ENCODE measurements at places on chromosomes 7 and 10.

GRCh38 chr10:16436367-16436757 lies 448 bp upstream of the PTER start:
- DNase-seq: no peak

- no peak for DNase-seq
These were observed 36.0 kb downstream of the RHOBTB1 start for GRCh38 chr10:60908031-60908430.

DNA sequence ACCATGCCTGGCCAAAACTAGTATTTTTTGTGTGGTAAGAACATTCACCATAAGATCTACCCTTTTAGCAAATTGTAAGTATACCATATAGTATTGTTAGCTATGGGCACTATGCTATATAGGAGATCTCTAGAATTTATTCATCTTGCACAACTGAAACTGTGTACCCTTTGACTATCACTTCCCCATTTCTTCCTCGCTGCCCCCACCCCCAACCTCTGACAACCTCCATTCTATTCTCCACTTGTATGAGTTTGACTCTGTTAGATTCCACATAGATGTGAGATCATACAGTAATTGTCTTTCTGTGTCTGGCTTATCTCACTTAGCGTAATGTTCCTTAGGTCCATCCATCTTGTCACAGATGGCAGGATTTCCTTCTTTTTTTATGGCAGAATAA lies 3.6 kb downstream of the CASP7 start:
- no peak for DNase-seq

DNA sequence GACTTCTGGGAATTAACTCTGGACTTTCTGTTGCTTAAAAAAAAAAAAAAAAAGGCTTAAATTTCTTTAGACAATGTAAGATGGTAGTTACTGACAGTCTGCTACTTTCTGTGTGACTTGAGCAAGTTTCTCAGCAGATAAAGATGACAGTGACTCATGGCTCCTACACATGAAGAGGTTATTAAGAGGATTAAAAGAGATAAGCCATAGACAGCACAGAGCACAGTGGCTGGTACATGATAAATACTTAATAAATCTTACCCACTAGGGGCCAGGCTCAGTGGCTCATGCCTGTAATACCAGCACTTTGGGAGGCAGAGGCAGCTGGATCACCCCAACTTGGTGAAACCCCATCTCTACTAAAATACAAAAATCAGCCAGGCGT lies 174.8 kb downstream of the JAZF1 start:
- no peak for DNase-seq

DNA sequence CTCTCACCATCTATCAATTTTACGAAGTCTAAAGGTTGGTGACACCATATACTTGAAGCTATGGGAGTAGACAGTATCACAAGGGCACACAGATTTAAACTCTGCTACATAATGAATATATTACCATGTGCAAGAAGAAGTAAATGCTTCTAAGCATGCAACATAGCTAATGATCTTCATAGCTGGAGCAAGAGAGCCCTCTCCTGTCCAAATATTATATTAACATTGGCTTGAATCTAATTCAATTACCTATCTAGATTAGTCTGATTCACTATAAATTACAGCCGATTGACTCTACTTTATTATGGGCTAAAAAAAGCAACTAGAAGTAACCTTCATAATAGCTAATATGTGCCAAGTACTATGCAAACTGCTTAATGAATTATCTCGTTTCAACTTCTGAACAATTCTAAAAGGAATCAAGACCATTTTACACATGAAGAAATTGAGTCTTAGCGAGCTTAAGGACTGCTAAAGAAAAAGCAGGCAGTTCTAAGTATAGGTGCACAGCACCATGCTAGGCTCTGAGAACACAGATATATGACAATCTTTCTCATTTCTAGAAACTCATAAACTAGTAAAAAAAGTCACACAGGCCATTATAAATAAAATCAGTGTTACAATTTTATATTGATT lies 21.9 kb downstream of the FRA10AC1 start:
- DNase-seq: peak; percentile 7

- peak; percentile 87 for DNase-seq
These were observed 21.6 kb upstream of the LIMK1 start for GRCh38 chr7:74061840-74062539.

DNA sequence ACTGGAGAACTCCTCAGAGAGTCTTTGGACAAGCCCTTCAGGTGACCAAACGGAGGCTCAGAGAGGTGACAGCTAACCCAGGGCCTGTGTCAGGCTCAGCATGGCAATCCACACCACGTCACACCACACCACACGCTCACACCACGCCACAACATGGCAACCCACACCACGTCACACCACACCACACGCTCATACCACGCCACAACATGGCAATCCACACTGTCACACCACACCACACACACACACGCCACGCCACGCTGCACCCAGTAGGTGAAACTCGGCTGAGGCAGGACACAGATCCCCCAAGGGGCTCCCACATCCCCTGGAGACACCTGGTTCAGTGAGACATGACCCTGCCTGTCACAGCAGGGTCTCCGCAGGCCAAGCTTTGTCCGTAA lies 107.3 kb downstream of the PDGFA start:
- no peak for DNase-seq

DNA sequence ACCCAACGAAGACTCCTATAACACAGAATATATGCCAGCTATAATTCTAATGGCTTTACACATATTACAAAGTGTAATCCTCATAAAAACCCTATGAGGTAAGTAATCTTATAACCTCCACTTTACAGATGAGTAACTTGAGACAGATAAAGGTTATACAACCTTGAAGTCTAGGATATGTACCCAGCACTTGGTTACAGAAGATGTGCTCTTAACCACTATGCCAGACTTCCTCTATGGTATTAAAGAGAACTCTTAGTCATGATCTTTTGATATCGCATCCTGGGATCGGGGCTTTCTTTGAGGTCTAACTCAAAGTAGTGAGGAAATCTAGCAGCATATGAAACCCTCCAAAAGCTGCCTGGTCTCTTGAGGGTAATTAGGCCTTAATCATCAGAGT lies 319.2 kb upstream of the LRRN3 start:
- no peak for DNase-seq

DNA sequence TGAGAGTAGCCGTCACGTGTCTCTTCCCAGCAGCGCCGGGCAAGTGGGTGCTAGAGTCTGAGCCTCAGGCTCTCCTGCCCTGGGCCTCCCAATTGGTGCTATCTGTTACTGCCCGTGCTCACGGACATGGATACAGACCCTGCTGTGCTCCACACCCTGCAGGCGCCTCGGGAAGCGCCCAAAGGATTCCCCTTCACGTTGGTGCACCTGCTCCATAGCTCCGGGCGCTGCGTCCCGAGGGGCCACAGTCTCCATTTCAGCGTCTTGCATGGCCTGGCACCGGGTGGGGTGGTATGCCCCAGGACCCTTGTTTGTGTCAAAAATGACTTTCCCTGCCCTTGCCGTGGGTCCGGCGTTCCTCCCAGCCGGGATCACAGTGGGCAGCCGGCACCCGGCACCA lies 13.8 kb upstream of the ZNF212 start:
- DNase-seq: no peak

DNA sequence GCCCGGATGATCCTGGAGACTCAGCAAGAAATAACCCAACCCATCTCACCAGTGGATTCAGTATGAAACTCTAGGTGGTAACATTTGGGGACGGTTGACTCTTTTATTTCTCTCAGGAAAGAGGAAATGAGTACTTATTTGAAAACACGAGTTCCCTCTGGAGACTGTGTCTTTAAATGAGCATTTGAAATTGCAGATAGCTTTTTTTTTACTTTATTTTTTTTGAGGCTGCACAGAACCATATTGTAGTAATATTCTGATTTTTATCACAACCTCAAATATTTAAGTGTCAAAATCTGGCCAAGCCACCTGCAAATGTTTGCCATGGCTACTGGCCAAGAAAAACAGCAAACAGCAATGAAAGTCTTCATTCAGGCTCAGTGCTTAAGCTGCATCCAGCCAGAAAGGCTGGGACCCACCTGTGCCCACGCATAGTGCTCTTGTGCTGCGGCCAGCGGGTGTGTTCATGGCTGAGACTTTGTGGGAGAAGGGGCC lies 160.8 kb downstream of the CREB5 start:
- no peak for DNase-seq

GRCh38 chr7:37054624-37055241 lies 330.4 kb upstream of the AOAH start:
- no peak for DNase-seq

DNA sequence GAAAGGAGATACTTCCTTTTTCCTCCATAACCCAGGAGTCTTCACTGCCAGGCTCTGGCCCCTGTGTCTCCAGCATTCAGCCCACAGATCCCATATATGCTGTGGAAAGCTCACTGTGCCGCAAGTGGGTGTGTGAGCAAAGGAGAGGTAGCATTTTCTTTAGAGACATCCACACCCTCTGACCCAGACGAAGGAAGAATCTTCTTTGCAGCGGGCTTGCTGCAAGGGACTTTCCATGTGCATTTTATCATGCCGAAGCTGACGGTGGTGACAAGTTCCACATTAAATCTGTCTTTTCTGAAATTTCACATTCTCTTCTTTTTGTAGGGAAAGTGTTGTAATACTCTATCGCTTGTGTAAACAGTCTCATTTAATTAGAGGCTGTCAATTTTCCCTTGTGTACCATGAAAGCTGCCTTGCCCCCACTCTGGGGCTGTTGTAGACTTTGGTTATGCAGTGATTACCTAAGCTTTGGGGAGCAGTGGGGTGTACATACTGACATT lies 409.5 kb downstream of the SUGCT start:
- DNase-seq: no peak

GRCh38 chr10:79905322-79906314 lies 43.3 kb downstream of the SFTPD start:
- DNase-seq: no peak

DNA sequence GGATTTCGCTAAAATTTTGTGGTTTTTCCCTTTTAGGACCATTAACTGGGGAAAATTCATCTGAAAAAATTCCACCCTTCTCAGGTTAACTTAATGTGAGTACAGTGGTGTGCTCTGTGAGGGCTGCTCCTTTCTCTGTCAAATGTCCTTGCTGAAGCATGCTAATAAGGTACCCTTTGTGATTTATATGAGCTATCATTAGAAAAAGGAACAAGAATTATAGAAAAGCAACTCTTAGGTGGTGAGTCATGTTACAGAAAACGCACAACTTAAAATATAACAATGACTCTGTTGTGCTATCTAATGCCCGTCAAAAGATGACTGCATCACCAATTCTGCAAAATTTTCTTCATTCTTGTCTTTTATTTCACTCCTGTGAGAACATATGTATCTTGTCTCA lies 162.0 kb upstream of the MAGI2 start:
- no peak for DNase-seq

DNA sequence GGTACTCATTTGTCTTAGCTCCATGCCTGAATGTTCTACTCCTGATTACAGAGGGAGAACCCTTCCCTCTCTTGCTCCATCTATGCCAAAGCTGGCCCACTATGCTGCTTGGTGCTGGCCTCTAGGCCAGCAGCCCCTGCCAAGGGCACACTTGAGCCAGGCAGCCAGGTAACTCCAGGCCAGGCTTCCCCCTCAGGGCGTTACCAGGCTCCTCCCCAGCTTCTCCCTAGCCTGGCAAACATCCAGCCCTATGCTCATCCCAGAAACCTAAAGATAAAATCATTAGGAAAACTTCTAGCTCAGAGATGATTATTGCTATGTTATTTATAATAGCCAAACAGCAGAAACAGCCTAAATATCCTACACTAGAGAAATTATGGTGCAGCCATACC lies 103.7 kb downstream of the KCNMA1 start:
- no peak for DNase-seq

- no peak for DNase-seq
These were observed 372.7 kb upstream of the CDC14C start for GRCh38 chr7:48551652-48552051.

Measured in GM04504 (cell line).